ENCODE measurements at places on chromosomes 11 and 22.
A peak's percentile ranks its signal among the peaks of the same experiment; 100 is the strongest.

GRCh38 chr11:83285771-83286528 lies at the start of gene CCDC90B:
CCDC90B (minus strand) TSS chr11:83286367; CDS start chr11:83285972, 395 bp downstream.
- peak; percentile 99 for DNase-seq

- DNase-seq, result peak; percentile 47
Measured at GRCh38 chr22:45164270-45165088, 754 bp downstream of the NUP50 start.

DNA sequence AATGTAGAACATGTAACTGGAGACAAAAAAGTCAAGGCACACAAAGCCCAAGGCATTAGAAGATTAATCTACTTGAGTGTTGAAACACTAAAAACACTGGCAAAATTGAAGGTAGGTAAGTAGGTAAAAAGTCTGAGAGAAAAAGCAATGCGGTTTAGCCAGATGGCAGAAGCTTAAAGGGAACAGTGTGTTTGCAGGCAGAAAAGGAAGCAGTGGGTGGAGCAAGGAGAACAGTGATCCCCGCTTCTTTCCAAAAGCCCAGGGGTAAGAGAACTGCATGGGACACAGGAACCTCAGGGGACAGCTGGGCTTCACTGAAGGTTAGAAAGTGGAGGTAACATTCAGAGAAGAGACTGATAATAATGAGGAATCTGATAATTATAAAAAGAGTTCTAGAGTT lies 16.0 kb downstream of the MRE11 start:
- no peak for DNase-seq

DNA sequence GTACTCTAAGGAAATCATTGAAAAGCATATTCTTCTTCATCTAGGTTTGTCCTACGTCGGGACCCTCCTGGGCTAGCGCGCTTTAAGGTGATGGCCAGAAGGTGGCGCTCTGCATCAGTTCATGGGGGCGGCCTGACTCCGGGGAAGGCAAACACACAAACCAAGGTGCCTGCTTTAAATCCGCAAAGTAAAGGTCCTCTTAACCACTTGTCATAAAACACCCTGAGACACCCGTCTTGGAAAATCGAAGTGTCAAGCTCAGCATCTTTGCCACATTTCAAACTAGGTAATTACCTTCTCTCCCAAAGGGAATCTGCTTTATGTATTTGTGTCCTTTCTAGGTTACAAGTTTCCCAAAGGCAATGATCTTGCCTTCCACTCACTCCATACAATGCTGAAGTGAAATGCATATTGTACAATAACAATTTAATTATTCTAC lies 33.9 kb downstream of the LMO2 start:
- DNase-seq, result peak; percentile 57

DNA sequence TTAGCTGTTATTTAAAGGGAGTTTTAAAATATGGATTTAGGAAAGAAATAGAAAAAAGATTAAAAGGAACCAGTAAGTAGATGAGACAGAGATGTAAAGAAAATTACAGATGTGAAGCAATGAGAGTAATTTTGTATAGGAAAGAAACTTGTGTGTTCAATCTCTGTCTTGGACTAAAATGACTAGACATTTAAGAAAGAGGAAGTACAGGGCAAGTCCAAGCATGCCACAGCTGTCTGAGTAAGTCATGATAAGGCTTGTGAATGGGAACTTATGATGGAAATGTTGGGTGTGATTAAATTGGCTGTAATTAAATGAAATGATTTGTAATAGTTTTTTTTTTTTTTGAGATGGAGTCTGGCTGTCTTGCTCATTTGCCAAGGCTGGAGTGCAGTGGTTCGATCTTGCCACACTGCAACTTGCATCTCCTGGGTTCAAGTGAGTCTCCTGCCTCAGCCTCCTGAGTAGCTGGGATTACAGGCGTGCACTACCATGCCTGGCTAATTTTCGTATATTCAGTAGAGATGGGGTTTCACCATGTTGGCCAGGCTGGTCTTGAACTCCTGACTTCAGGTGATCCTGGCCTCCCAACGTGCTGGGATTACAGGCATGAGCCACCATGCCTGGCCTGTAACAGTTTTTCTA lies 5.9 kb upstream of the ACY3 start:
- no peak for DNase-seq

DNA sequence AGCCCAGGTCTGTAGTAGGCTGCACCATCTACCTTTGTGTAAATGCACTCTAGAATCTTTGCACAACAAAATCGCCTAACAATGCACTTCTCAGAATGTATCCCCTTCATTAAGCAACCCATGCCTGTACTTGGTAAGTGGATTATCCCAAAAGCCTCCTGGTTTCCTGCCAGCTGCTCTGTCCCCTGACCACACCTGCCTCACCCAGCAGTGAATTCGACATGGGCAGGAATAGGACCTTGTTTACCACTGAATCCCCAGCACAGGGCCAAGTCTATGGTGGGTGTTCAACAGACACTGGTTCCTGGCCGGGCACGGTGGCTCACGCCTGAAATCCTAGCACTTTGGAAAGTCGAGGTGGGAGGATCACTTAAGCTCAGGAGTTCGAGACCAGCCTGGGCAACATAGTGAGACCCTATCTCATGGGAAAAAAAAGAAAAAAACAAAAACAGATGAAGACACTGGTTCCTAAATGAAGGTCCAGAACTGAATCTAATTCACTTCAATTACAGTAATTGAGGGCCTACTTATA lies 5.1 kb upstream of the SYCE3 start:
- no peak for DNase-seq

DNA sequence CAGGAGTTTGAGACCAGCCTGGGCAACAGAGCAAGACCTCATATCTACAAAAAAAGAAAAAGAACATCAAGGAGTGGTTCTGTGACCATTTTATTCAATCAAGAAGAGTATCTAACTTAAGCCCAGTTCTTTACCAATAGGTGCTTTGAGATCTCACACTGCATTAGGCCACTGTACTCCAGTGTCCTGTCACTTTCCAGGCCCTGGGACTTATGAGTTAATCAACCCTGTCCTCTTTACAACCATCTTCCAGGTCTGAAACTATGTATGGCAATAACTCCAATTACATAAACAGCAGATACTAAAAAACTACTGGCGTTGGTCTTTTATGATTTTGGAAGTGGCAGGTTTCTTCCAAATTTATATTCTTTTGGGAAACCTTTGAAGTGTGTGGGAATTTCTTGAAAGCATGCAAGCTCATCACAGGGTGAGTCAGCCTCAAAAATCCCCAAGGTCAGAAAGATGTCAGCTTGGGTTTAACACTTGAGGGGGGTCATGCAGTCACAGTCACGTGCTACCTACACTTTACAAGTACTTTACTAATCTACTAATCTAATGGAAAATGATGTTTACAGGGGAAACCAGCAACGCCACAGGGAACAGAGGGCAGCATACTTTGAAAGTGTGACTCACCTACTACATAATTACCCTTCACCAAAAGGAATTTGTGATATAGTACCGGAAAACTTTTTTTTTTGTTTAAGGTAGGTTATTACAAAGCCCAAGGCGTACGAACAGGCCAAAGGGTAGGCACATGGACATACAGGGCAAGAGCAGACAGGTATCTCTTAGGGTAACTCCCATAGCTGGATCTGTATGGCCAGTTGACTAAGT lies 15.6 kb downstream of the PISD start:
- no peak for DNase-seq

DNA sequence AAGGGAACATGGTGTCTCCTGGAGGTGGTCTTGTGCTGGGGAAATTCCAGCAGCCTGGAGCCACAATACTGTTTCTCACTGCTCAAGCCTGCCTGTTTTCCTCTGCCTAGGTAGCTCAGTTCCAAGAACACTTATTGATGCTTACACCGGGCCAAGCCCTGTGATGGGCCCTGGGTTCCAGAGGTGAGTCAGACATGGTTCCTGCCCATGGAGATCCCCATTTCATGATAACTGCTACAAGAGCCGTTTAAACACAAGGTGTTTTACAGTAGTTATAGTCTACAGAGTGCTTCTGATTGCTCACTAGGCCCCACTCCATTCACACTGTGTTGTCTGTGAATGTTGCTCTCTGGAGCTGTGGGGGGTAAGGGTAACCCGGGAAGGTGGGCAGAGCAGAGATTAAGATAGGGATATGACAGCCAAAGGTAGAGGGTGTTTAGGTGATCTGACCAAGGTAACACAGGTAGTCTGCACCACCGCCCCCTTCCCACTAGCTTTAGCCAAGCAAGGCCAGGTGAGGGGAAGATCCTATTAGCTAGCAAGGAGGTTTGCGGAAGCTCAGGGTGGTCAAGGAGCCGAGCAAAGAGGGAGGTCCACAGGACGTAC lies 696 bp upstream of the MICAL2 start:
- no peak for DNase-seq

DNA sequence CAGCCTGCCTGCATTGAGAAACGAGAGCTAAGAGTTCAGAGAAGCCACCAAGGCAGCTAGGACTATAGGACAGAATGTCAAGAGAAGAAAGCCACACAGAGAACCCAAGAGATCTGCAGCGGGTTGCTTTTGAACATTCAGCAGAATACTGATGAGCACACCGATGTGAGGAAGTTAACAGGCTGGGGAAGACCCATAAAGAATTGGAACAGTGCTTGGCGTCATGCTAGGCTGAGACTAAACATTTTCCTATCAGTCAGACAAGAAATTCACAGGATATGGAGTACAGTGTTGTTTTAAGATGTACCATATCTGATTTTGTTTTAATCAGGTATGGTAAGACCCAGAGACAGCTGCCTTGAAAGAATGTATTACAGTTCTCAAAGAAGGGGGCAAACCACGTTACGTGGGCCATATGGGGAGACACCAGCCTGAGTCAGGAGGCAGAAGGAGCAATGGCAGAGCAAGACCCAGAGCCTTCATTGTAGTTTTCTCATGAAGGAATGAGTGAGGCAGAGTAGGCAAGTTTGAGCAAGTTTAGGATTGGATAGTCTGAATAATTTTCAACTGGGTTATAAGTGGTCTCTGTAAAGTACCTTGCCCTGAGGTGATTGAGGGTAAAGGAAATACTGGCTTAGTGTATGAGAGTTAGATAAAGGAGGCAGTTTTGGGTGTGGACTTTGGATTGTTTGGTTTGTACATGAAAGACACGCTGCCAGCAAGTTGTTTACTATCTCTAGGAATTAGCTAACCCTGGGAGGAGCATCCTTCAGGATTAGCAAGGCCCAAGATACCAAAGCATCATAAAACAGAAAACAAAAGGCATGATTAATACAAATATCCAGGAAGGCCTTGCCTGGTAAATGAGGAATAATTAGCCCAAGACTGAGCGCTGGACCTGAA lies 14.3 kb downstream of the LRRC75B start:
- DNase-seq, result no peak

- no peak for DNase-seq
Measured at GRCh38 chr11:14255238-14255534, 103.8 kb downstream of the RRAS2 start.

DNA sequence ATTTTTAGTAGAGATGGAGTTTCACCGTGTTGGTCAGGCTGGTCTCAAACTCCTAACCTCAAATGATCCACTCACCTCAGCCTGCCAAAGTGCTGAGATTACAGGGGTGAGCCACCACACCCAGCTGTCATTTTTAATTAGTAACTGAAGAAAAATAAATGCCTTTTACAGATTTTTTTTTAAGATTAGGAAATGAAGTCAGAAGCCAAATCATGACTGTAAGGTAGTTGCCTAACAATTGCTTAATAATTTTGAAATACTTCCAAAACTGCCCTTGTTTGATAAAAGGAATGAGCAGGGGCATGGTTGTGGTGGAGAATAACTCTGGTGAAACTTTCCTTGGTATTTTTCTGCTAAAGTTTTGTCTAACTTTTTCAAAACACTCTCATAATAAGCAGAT lies 98.9 kb upstream of the SLC5A12 start:
- no peak for DNase-seq

GRCh38 chr22:41511521-41511968 lies 32.7 kb downstream of the POLR3H start:
- no peak for DNase-seq

DNA sequence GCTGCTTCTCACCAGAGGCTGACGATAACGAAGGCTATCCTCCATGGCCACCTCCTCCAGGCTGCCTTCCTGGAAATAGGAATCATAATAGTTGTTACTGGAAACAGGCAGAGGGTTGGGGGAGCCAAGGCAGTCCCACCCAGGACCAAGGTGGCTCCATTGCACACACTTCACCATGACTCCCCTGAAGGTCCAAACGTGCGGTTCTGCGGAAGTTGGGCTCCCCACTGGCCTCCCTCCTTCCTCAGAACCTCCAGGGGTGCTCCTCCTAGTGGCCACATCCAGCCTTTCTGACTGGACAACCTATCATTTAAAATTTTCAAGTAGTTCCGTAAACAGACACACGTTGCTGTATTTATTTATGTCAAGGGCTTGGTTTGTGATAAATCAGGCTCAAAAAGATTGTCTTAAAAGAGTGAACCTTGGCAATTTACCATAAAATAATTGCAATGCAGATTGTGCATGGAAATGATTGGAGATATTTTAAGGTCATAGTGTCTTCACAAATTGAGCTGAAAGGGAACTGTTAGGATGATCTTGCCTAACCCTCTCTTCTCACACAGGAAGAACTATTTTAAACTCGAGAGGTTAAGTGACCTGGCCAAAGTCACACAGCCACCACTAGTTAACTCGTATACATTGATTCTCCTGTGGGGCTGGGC lies 1.4 kb upstream of the TCN2 start:
- DNase-seq, result no peak

- no peak for DNase-seq
Measured at GRCh38 chr11:66183494-66184048, 84.9 kb upstream of the RAB1B start.

- DNase-seq, result no peak
Measured at GRCh38 chr22:44287121-44287693, 25.5 kb downstream of the SHISAL1 start.

GRCh38 chr11:43866969-43867368 lies 13.7 kb upstream of the ALKBH3 start:
- no peak for DNase-seq

DNA sequence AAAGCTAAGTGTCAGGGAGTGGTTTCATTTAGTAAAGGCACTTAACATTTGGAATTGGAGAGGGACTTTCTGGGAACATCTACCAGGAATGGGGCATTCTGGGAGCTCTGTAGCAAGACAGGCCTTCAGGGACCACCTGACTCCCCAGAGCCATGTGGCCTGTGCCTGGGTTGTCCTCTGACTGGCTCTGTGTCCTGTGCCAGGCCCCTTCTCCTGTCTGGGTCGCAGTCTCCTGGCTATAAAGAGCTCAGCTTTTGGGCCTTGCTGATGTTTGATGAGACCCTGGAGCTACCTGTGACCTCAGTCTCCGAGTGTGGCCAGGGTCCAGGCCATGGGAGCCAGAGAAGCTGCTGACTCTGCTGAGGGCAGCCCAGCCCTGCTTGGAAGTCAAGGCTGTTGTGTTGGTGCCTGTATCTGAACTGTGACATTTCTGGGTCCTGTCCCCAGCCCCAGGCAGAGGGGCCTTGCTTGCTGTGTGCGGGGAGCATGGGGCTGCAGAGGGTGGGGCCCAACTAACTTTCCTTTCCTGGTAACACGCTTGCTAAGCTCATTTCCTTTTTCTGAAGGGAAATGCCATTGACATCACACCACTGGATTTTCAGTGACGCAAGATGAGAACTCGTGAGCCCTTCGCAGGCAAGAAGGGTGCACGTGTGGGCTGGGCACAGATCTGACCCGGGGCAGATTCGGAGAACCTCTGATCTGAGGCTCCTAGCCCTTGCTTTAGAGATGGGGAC lies 41.3 kb downstream of the LRRC32 start:
- no peak for DNase-seq

- no peak for DNase-seq
Measured at GRCh38 chr11:6233984-6234386, 451 bp downstream of the FHIP1B start.

- peak; percentile 75 for DNase-seq
Measured at GRCh38 chr22:18110194-18110953, at the start of gene TUBA8. TUBA8 (plus strand) TSS chr22:18110809; CDS start chr22:18110866, 57 bp downstream.

- DNase-seq, result no peak
Measured at GRCh38 chr11:28581286-28582242, 473.4 kb downstream of the METTL15 start.

GRCh38 chr11:38680746-38681145 lies 2082.7 kb upstream of the RAG2 start:
- no peak for DNase-seq

GRCh38 chr22:41596776-41597634 lies 7.4 kb upstream of the PMM1 start:
- peak; percentile 39 for DNase-seq

Data from right kidney (tissue), 9 donors.